GM04504 (cell line): ENCODE measurements at places on chromosomes 5 and 9.

DNA sequence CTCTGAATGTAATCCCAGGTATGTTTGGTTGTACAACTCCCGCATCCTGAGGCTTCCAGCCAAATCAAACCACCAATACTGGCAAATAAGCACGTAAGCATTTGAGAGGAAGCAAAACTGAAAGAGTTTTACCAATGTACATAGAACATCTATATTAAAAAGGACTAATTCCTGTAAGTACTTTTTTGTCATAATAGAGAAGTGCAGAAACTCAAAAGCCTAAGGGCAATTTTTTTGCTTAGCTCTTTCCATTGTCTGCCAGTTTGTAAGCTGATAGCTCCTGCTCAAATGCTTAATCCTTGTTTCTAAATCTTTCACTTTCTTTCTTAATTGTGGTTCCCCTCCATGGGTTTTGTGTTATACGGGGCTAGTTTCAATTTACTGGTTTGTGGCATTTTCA is 1151.8 kb downstream of the CDH12 start:
- DNase-seq: no peak

GRCh38 chr5:36378551-36378950 is 76.8 kb upstream of the RANBP3L start:
- DNase-seq: no peak

DNA sequence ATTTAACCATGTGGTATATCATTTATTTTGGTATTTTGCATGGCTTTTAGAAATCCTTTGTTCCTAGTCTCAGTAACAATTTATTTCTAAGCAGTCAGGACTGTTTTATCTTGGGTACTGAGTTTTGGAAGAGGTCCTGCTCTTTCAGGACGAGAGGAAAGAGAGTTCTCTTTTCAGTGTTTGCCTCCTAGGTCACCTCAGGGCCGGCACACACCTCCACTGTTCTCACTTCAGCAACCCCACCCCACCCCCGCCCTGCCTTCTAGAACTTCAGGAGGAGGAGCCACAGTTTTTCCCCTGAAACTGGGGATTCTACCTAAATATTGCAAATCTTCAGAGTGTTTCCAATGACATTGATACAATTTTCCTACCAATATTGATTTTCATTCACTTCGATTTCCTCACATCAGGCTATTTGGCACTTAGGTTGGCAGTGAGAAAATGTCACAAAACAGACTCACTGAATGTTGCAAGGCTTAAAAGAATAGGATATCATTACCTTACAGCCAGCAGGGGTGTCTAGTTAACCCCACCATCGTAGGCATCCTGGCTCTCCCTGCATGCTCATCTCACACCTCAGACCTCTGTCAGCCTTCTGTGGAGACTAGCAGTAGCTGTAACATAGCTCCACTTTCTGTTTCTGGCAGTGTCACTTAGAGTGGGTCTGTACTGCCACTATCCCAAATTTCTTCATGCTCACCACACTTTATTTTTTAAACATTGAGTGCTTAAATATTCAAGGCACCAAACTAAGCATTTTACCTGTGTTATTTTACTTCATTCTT is 5.4 kb downstream of the IGIP start:
- no peak for DNase-seq

- no peak for DNase-seq
Observed at GRCh38 chr5:99061299-99061698, 132.5 kb upstream of the CHD1 start.

- no peak for DNase-seq
Observed at GRCh38 chr5:78930721-78931120, 54.4 kb downstream of the ARSB start.

- DNase-seq: no peak
Observed at GRCh38 chr5:1281038-1281882, 13.6 kb downstream of the TERT start.

GRCh38 chr5:51203598-51203997 is 179.7 kb upstream of the ISL1 start:
- DNase-seq: no peak

DNA sequence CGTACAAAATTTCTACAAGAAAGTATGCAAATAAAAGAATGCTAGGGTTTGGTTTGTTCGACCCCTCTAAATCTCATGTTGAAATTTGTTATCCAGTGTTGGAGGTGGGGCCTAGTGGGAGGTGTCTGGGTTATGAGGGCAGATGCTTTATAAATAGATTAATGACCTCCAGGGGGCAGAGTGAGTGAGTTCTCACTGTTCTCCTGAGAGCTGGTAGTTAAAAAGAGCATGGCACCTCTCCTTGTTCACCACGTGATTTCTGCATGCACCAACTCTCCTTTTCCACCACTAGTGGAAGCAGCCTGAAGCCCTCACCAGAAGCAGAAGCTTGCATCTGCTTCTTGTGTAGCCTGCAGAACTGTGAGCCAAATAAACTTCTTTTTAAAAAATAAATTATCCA is 50.4 kb upstream of the FAM170A start:
- DNase-seq: no peak

DNA sequence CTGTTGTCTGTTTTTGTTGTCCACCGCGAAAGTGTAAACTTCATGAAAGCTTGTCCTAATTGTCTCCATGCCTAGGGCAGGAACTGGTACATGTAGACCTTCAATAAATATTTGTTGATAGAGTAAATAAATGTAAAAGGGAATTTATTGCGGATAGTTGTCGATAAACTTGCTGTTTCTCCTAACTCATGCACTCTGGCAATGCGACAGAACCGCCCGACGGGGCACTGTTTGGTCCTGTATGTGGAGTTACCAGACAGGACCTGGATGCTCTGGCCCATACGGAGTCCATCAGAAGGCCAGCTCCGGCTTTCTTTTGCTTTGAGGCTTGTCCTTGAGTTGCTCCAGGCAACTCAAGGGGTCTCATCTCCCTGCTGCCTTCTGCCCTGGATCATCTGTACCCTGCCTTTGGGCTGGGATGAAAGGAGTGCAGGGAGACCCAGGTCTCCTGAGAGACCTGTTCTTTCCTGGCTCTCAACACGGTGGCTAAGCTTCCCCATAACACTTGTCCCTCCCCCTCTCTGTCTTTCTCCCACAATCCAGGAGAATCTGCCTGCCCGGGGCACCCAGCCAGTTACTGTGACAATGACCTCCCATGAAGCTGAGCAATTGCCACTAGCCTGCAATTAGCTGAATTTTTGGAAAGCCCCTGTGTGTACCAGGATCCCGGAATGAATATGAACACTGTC is 149.5 kb upstream of the PTCH1 start:
- DNase-seq: no peak

DNA sequence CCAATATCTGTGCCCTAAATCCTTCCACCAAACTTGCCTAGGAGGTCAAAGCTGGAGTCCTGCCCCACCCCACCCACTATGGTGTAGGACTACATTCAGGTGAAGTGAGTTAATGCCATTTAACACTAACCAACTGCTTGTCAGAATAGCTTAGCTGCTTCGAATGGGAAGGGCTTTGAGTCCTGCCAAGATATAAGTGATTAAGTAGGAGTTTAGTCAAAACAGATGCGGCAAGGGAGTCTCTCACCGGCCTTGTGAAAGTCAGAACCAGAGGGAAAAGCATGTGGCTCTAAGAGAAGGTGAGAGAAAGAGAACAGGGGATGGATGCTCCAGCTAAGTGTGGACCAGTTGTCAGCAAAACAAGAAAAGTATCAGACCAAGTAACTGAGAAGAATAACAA is 132.6 kb downstream of the SPOCK1 start:
- DNase-seq: no peak

GRCh38 chr5:166767858-166768257 is 1523.6 kb upstream of the WWC1 start:
- no peak for DNase-seq

DNA sequence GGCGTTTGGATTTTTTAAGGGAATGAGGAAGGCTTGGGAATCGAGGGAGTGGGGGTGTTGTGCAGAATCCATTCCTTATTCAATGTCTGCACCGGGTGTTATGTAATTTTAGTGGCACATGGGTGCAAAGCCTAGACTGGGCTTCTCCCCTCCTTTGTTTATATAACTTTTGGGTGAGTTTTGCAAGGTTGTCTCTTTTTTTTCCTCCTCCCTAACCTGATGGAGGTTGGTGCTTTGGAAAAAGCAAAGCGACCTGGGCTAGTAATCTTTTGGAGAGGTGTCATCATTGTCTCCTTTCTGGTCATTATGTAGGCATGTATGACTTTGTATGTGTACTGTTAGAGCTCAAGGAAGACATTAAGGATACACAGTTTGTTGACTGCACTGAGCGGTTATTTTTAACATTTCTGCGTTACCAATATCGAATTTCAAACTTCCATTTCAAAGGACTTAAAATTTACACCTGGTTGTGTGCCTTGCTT is 3.1 kb downstream of the SMARCA2 start:
- DNase-seq: no peak

GRCh38 chr5:104937598-104937997 is 1375.0 kb upstream of the NUDT12 start:
- DNase-seq: no peak

DNA sequence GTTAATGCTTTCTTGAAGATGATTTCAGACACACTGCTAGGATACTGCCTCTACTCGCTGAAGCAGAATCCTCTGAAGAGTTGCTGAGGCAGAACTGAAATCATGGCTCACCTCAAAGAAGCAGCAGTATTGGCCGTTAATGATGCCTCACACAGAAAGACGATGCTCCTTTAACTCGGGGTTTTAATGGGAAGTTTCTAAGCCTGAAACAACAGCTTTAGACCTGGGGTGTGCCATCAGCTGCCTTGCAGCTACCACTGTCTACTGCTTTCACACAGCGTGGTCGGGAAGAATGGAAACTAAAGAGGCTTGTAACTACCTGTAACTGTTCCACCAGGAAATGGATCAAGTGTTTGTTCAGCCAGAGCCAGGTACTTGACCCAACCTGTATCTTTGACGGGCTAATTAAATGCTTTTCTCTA is at the start of gene CTXN3:
TSS of gene CTXN3 (plus strand) at position 65 of the 422 bp plus-strand sequence. CDS start 8,440 bp downstream, outside the sequence.
- no peak for DNase-seq

- DNase-seq: no peak
Observed at GRCh38 chr9:93149361-93149760, 15.3 kb upstream of the NINJ1 start.

DNA sequence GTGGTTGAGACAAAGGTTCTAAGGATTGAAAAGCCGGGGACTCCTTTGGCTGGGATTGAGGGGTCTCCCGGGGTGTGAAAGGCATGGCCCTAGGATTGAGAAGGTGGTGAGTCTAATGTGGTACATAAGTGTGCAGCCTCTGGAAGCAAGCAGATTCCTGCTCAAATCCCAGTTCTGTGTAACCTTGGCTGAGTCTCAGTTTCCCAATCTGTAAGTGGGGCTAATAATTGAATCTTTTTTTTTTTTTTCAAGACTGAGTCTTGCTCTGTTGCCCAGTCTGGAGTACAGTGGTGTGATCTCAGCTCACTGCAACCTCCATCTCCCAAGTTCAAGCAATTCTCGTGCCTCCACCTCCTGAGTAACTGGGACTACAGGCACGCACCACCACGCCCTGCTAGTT is 5.9 kb downstream of the SH2D3C start:
- no peak for DNase-seq

- no peak for DNase-seq
Observed at GRCh38 chr5:76273206-76273885, 129.7 kb upstream of the IQGAP2 start.
